Osteocyte (in vitro differentiated cells): ENCODE measurements at places on chromosomes 2 and 18. TPM values are rescaled to one million over a fixed set of nuclear protein-coding genes. Genes with fewer than 3 reads are reported as not detected.

DNA sequence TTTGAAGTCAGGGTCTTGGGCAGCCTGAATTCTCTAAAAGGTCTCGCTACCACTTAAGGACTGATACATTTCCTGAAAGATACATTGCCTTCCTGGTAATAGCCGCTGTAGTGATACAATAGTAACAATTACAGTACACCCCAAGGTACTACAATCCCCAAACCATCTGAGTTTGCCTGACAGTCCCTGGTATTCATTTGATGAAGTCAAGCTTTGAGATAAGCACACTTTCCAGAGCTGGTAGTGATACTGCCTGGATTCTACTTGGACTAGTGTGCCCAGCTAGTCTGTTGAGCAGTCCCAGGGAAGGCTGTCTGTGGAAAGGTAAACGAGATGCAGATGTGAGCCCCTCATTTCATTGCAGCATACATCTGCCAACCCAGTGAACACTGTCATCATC lies 24.4 kb upstream of the ITGB6 start:
- DNase-seq, result no peak

- DNase-seq, result no peak
Observed at GRCh38 chr2:218861645-218862318, 2.2 kb downstream of the WNT6 start.

DNA sequence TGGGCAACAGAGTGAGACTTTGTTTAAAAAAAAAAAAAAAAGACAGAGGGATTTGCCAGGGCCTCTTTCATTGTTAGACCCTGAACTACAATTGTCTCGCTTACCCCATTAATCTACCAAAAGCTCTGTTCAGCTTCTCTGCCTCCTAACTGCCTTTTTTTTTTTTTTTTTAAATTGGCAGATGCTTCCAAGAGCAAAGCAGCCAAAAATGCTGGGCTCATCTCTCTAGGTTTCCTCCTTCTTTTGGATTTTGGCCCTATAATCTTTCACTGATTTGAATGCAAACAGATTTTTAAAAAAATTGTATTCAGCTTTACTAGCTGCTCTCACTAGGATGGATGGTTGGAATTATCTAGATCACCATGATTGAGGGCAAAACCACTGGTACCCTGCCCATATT lies 33.2 kb upstream of the RAPGEF4 start:
- DNase-seq, result no peak

FLACC1 gene
- 1.6 and 2.1 TPM in 2 replicates for total RNA-seq

- DNase-seq, result no peak
Observed at GRCh38 chr2:767440-767839, 90.2 kb upstream of the TMEM18 start.

DNA sequence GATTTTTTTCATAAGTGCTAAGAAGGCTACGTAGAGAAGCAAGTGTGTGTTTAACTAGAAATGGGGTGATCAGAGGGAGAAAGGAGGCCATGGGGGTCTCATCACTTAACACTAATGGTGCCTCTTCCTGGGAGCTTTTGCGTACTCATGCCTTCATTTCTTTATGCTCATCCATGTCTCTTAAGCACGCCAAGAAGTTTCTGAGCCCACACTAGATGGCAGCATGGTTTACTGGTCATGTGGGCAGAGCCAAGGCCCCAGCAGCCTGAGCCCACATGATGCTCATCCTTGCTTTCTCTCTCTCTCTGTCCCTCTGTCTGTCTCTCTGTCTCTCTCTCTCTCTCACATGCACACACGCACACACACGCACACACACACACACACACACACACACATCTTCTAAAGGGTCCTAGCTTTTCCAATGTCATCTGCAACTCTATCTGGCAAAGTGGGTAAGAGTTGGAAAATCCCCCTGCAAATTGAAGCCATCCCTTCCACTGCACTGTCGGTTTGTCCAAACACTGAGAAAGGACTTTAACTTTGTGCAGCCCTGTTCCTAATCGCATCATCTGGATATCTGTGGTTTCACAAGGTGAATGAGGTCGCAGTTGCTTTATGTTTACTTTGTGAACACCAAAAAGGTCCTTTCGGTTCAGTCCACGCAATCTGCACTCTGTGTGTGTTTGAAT lies 137.1 kb upstream of the CCDC68 start:
- DNase-seq, result no peak
